ENCODE measurements at places on chromosomes 2 and 18. TPM values are rescaled to one million over a fixed set of nuclear protein-coding genes. Genes with fewer than 3 reads are reported as not detected.

Gene UGT1A3
- not detected for total RNA-seq

Gene GPBAR1
- total RNA-seq: 0.44 TPM

Gene PCARE
- not detected for total RNA-seq

Gene RMND5A
- total RNA-seq: 48.8 TPM

Gene IL18RAP
- total RNA-seq: not detected

Gene SERPINB10
- total RNA-seq: not detected

Gene ZNF892
- total RNA-seq: 13.3 TPM

Gene OSGEPL1
- total RNA-seq: 10.7 TPM

Gene TMEM169
- 1.0 TPM for total RNA-seq

Gene GPR17
- 0.35 TPM for total RNA-seq

Gene SMARCAL1
- total RNA-seq: 15.6 TPM

Gene ESPNL
- total RNA-seq: 0.17 TPM

Gene LMAN2L
- 17.6 TPM for total RNA-seq

Gene ANKRD30BL
- total RNA-seq: not detected

Gene KCNK3
- total RNA-seq: not detected

Gene MEP1B
- not detected for total RNA-seq

Gene FBXO41
- total RNA-seq: 15.4 TPM

Gene ALPP
- 0.20 TPM for total RNA-seq

Gene LHCGR
- total RNA-seq: 0.44 TPM

Gene CAVIN2
- total RNA-seq: not detected

Gene FSHR
- total RNA-seq: not detected

Gene POU3F3
- not detected for total RNA-seq

Gene MAP3K19
- not detected for total RNA-seq

Gene ANKRD36
- total RNA-seq: 9.1 TPM

Gene SERPINB3
- 1.7 TPM for total RNA-seq

Gene HOXD13
- not detected for total RNA-seq

Gene COL6A3
- 0.66 TPM for total RNA-seq

Gene KLHL29
- 2.1 TPM for total RNA-seq

Gene SNTG2
- 12.7 TPM for total RNA-seq

Gene SERPINB13
- total RNA-seq: not detected

Gene ORC4
- total RNA-seq: 66.0 TPM

Gene ARHGEF33
- total RNA-seq: 0.92 TPM

Gene ECEL1
- 8.2 TPM for total RNA-seq

Gene SP100
- total RNA-seq: 0.28 TPM

Gene ANKRD23
- 2.3 TPM for total RNA-seq

Gene SPDYA
- 0.52 TPM for total RNA-seq

Gene LRP1B
- total RNA-seq: not detected

Gene CAPN14
- total RNA-seq: 0.07 TPM

Gene PLGLB2
- total RNA-seq: 0.68 TPM

Gene RAB27B
- 0.24 TPM for total RNA-seq

Gene NOL4
- 0.74 TPM for total RNA-seq

Gene TMEM131
- total RNA-seq: 20.9 TPM

Gene SP140
- total RNA-seq: 0.70 TPM

Gene LYG2
- not detected for total RNA-seq

Gene PLEK
- not detected for total RNA-seq

Gene CGREF1
- 2.1 TPM for total RNA-seq

Gene ANKRD30B
- total RNA-seq: not detected

Gene GALNT13
- 6.7 TPM for total RNA-seq
